ENCODE measurements at places on chromosomes 7 and 10.

GRCh38 chr7:93231259-93231658 is 907 bp upstream of the VPS50 start:
- DNase-seq = no peak

GRCh38 chr10:101260764-101261481 is 31.7 kb upstream of the LBX1 start:
- no peak for DNase-seq

- no peak for DNase-seq
Measured at GRCh38 chr7:131652194-131652593, 95.8 kb upstream of the PODXL start.

DNA sequence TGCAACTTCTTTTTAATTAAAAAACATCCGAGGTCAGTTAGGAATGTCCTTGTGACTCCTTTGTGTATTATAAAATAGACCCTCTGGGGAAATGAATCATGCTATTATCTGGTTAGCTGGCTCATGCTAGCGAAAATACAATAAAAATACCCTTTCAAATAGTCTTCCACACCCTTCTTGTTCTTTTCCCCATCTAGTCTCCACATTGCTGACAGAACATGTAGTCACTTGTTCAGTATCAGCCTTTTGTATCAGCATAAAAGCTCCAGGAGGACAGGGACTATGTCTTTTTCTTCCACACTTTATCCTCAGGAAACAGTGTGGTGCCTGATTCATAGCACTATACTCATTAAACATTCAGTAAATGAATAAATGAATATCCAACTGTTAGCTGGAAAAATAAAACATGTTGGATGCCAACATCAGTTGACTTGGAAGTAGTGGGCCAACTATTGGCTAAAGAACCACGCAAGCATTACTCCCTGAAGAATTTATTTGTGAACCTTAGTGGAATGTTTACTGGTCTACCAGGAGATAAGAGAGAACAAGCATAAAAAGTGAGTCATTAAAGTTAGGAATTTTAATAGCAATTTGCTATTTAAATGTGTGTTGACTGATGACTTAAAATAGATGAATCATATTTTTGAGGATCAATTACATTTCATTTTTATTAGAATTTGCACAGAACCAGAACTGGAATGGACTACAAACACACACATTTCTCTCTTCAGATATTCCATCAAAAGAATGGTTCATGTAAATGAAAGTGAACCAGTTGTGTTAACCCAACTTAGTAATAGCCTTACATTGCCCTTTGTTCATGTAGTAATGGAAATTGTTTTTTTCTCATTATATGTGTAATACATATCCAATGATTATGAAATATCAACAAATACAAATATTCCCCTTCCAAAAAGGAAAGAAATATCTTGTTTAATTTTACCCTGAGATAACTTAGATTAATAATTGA is 129.6 kb downstream of the DKK1 start:
- no peak for DNase-seq

- no peak for DNase-seq
Measured at GRCh38 chr10:60703266-60704041, 74.8 kb upstream of the CDK1 start.
